Cortex of kidney (tissue), 1 donor: ENCODE measurements at places on chromosomes 3 and 15.

GRCh38 chr15:66775127-66776105 is 73.4 kb downstream of the SMAD6 start:
- DNase-seq: no peak

- no peak for DNase-seq
These were observed 888.2 kb downstream of the CADM2 start for GRCh38 chr3:85846940-85847339.

DNA sequence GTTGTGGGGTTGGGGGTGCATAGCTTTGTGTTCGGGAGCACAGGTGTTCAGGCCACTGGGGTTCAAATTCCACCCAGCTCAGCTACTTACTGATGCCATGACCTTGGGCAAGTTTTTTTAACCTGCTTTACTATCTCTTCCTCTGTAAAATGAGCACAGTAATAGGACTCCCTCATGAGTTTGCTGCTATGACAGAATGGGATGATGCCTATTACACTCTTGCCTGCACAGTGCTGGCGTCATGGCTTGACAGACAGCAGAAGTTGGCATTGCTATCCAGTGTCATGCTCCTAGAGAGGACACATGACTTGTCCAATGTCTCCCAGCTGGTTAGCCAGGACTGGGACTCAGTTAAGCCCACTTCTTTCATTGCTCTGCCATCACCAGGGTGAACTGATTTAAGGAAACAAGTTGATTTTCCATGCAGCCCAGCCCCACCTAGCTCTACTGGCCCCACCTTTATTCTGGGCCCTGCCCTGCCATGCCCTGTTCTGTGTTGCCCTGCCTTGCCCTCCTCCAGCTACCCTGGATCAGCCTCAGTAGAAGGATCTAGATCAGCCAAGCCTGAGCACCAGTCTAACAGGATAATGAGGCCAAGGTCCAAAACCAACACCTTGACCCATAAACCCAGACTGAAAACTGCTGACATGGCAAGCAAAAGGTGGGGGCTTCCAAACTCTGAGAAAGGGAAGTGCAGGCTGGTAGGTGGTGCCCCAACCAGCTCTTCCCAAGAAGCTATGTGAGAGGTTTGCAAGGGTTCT is 155.8 kb upstream of the ATP11B start:
- no peak for DNase-seq

- DNase-seq: no peak
These were observed 6.8 kb downstream of the ARL6IP5 start for GRCh38 chr3:69091389-69092029.

DNA sequence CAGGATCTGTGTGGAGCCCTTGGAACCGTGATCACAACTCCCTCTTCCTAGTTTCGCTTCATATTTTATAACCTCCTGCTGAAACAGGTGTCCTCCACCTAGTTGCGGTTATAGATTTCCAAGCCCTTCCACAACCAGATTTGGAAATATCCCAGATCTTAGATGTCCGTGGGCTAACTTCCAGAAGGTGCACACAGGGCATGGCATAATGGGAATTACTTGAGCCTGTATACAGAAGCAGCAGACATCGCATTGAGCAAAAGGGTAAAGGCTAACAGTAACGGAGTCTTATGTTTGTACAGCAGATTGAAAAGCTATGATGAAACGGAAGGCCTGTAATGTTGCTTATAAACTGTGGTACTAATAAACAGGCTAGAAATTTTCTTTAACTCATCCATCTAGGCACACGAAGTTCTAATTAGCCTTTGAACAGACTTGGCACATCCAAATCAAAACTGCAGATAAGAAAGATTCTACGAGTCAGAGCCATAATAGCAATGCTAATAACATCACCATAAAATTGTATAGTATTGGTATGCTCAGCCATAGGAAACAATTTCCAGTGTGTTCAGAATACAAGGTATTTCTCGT is 1.2 kb upstream of the USF3 start:
- DNase-seq: no peak

- no peak for DNase-seq
These were observed 82.7 kb downstream of the RARB start for GRCh38 chr3:25510797-25511196.

DNA sequence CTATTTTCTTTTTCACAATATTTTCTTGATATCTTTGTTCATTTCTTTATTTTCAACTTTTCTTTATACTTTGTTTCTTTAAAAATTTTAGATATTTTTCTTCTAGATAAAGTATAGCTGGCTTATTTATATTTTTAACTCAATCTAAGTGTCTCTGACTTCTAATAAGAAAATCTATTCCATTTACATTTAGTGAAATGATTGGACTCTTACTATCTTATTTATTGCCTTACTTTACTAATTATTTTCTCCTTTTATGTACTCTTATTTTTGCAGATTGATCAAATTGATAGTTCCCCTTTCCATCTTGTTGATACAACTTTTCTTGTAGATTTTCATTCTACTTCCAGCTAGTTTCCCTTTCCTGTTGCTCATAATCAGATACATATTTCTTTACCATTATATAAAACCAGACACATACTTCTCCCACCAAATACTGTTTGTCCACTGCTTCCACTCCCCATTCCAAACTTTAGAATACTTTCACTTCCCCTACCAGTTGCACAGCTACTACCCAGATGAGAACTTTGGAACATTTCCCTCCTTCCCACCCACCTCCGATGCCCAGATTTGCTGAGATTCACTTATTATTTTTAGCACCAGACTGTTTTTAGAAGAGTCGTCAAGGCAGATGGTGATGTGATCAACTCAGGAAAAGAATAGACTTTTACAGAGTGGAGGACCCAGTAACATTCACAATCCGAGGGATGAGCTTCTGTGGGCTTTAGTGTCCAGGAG is 151.5 kb downstream of the LIPC start:
- DNase-seq: no peak

DNA sequence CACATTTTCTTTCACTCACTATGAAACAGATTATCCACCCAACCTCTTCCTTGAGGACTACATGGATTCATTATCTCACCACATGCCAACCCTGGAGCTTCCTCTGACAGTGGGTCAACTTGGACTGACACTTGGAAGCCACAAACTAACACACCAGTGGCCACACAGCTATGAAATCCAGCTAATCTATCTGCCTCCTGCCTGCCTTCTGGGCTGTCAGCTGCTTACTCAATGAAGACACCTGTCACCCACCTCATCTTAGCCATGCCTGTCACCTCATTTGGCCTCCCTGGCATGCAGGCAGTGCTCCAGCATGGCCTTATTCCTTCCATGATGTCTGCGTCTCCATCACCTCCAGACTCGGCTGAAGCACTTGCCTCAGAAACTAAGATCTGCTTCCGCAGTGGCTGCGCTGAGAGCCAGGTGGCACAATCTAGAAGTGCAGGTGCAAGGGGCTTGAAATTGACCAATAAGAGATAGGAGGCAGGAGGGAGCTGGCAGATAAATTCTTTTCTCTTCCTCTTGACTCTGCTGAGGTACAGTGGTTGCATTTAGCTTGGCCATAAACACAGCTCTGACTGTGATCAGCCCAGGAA is 105.2 kb upstream of the RNF7 start:
- no peak for DNase-seq

GRCh38 chr3:87595798-87596197 is 319.4 kb upstream of the POU1F1 start:
- no peak for DNase-seq
